ENCODE measurements at places on chromosomes 12 and 14.

GRCh38 chr14:76917745-76918255, 91.6 kb downstream of the LRRC74A start:
- DNase-seq = no peak

DNA sequence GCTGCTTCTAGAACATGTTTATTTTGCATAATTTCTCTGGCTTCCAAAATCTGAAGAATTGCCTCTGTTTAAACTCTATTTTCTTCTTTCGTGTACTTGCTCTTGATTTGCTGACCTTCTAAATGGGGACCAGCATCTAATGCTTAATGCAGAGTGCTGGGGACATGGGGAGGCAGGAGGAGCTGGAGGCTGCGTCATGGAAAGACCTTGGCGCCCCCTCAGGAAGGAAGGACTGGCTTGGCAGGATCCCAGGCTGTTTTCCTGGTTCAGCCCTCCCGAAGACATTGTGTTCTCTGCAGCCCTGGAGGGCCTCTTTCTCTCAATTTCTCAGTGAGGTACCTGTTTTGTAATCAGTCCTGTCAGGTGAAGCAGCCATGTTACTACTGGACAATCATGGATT, 5.5 kb downstream of the PRKCH start:
- DNase-seq = no peak

DNA sequence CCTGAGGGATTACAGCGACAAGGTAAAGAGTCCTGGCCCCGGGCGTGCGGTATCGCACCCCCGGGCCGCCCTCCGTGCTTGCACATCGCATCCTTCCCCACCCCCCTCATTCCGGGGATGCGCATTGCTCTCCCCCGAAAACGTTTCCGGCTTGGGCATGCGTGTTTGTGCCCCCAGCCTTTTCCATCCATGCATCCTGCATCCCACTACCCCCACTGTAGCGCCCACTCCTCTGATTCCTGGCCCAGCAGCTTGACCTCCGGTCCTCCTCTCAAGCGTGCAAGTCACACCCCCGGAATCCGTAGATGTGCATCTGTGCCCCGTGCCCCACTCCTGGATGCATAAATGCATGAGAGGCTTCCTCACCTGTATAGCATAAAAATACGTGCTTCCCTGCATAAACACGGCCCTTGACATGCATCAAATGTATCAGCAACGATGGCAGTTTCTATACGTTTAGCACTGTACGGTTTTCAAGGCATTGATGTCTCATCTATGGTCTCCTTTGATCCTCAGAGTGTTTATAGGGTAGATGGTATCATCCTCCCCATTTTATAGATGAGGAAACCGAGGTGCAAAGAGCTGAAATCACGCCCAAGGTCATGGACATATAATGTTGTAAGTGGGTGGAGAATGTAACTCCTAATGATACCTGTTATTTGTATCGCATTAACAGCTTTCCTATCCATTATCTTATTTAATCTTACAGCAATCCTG, 484 bp downstream of the RIC8B start:
- no peak for DNase-seq

DNA sequence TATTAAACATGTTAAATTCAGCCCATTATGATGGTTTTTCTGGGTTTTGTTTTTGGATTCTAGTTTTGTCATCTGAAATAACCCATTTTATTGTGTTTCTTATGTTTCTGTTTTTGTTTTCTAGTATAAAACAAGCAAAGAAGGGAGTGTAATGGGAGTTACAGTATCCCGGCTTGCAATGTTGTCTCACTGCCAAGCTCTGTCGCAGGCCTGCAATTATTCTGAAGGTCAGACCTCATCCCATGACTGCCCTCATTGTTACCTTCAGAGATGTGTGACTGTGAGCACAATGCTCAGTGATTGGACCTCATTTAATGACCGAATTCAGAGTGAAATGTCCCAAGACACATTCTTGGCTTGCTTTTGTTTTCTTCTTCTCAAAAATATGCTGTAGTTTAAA, 73.0 kb upstream of the ATF1 start:
- DNase-seq = no peak

- DNase-seq = peak; percentile 40
Measured at GRCh38 chr14:63770187-63770807, 42.4 kb upstream of the SGPP1 start.

GRCh38 chr12:99985631-99986030, 895 bp upstream of the ANKS1B start:
- DNase-seq = peak; percentile 68

- no peak for DNase-seq
Measured at GRCh38 chr12:18580291-18580690, 157.5 kb downstream of the PLCZ1 start.

DNA sequence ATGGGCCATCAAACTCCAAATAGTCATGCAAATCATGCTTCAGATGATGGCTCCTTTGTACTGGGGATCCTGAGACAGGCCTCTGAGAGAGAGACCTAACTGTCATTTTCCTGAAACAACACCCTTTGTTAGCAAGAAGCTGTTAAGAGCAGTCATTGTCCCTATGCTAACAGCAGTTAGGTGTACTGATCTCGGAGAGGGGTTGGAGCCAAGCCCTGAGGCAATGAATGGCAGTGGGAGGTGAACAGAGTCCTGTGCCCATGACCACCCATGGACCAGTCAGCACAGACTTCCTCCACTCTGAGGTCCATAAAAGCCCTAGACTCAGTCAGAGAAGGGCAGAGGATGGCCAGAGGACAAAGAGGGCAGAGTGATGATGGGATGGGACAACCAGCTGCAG, 747.6 kb upstream of the LRFN5 start:
- no peak for DNase-seq

DNA sequence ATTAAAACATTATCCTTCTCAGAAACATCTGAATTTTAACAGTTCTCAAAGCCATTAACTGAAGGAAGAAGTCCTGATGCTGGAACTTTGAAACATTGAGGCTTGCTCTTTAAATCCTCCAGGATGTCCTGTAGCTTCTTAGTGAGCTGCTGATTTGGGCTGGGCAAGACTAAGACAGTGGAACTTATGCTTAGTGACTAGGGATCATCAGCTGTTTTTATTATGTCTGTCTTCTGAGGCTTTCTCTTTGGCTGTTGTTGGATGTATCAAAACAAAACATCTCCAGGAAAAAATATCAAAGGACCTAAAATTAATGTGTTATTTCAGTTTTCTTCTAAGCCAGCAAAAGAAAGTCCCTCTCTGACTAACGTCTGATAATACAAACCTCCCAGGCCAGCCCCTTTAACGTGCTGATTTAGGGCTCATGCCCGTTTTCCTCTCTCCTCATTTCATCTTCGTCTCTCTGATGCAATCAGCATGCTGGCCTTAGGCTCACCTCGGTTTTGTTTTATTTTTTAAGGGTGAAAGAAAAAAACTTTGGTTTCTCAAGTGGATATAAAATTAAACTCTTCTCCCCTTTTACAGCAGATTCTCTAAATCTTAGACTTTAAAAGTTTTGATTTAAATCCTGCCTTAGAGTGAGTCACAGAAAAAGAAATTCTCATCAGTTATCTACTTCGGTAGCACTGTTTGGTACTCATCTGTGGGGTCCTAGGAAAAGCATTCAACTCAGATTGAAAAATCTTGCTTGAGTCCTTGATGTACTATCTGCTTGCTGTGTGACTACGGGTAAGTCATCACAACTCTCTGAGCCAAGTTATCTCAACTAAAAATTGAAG, 106.2 kb upstream of the CCDC91 start:
- DNase-seq = no peak

DNA sequence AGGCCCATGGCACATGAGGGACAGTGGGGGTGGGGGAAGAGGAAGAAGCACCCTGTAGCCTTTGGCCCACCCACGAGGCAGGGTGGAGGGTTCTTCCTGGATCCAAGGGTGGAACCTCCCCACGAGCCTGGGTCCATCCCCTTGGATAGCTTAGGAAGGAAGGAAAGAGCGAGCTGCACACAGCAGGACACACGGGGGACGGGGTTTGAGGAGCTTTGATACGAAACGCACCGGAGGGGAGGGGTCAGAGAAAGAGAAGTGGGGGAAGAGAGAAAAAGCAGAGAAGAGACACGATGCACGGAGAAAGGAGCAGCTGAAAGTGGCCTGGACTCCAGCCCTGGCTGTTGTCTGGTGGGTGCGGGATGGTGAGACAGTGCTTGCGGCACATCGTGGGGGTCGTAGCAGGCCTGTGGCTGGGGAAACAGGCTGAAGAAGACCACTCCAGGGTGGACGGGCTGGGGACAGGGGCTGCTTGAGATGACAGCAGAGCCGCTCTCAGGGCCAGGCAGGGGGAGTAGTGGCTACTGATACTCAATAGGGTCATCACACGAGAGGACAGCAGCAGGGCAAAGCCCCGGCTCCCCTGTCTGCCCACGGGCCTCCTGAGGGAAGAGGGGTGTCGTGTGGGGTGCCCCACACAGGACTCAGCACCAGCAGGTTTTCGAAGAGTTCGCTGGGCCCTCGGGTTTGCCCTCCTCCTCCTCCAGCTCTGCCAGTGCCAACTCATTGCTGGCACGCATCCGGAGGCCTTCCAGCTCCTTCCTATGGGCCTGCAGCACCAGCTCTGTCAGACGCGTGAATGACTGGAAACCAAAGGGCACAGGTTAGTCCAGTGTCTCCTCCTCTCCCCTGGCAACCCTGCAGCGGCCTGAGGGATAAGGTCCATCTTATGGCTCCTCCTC, 5.4 kb upstream of the GPX2 start:
- DNase-seq = no peak

DNA sequence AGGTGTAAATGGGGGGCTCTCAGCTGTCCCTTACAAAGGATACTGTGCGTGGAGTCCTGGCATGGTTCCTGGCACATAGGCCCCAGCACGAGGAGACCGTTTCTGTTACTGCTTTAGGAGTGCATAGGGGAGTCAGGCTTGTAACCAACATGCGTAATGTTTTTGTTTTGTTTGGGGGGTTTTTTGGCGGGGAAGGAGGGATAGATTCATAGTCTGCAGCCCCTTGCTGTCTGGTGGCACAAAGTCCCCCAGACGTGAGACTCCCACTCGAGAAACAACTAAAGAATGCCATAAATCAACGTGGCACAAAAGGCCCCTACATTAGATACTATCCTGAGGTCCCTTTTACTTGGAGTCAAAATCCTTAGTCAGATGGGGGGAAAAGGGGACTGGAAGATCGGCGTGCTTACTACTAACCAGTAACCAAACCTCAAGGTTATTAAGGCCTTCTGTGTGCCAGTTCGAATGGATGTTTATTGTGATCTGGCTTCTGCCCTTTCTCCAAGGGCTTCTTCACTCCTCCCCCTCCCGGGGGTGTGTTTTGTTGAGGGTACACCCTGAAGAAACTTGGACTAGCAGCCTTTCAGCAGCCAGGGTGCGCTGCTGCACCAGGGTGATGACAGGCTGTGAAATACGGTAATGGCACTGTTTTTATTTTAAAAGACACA, 874 bp downstream of the ISCU start:
- DNase-seq = peak; percentile 96

DNA sequence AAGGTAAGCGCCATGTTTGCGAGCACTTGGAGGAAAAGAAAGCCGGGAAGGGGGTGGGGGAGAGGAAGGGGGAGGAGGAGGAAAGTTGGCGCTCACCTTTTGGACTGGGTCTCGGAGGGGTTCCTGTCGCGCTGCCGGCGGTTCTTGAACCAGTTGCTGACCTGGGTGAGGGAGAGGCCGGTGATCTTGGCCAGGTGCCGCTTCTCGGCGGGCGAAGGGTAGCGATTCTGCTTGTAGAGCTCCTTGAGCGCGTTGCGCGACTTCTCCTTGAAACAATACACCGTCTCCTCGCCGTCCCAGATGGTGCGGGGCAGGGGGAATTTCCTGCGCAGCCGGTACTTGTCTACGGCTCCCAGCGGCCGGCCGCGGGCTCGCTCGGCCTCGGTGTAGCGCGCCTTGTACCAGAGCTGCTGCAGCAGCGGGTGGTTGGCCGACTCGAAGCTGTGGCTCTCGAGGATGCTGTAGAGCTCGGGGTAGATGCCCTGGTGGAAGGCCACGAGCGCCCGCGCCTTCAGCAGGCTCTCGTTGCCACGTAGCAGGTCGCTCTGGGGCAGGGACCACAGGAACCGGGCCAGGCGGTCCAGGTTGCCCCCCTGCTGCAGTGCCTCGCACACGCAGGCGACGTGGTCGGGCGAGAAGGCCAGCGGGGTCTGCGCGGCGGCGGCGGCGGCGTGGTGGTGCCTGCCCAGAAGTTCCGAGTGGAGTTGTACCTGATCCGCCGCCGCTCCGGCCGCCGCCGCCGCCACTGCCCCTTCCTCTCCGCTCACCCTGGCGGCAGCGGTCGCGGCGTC, 840 bp downstream of the SIX4 start:
- DNase-seq = peak; percentile 63

DNA sequence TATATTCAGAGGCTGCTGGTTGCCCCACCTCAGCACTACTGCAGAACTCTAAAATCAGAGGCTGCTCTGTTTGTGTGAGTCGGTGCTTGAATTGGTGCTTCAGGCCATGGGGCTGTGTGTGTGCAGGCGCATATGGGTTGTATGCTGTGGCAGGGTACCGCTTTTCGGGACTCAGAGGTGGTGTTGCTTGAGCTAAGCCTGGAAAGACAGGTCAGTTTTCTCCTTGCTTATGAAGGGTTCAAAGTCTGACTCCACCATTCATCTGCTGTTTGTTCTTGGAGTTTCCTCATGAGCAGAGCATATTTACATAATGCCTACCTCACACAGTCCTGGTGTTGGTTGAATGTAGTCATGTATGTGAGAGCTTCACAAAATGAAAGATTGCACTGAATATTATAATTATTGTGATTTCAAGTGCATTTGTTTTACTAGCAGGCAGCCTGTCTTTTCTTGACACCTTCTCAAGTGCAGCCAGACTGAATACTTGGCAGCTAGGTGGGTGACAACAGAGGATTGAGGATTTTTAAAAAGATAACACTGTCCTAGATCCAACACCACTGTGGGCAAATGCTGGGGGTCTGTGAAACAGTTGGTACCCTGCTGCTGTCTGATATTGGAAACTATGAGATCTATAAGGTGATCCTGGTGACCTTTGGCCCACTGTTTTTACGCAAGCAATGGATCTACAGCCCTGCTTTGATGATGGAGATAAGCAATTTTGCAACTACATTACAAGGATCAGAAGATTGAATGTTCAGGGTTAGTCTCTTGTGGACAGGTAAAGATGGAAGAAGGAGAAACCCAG, 1.0 kb upstream of the ANG start:
- DNase-seq = no peak

DNA sequence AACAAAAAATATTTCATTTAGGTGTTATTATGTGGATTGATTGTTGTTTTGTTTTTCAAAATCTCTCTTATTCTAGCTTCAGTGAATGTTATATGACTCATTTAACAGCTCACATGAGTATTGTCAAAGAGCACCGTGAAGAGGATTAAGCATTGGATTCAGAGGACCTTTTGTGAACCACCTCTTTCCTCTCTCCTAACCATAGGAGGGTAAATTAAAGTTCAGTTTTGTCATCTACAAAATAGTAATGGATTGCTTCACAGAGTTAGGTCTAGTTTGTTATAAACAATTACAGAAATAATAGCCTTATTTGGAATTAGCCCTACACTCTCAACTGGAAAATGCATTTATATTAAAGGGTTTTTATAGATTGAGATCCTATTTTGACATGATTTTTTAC, 962 bp upstream of the KERA start:
- no peak for DNase-seq

DNA sequence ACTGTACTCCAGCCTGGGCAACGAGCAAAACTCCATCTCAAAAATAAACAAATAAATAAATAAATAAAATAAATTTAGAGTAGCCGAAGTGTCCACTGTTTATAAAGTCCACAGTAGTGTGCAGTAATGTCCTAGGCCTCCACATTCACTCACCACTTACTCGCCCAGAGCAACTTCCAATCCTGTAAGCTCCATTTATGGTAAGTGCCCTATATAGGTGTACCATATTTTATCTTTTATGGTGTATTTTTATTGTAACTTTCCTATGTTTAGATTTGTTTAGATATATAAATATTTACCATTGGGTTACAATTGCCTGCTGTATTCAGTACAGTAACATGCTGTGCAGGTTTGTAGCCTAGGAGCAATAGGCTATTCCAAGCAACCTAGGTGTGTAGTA, 37.9 kb upstream of the GPRC5A start:
- DNase-seq = no peak

- DNase-seq = peak; percentile 10
Measured at GRCh38 chr12:57694459-57695019, 607 bp downstream of the OS9 start.

Measured in NB4 (cell line).